ENCODE measurements at places on chromosomes 3 and 15.

GRCh38 chr3:17639765-17640164, 102.7 kb downstream of the TBC1D5 start:
- no peak for DNase-seq

GRCh38 chr15:79539401-79539800, 107.3 kb downstream of the MINAR1 start:
- DNase-seq, result no peak

DNA sequence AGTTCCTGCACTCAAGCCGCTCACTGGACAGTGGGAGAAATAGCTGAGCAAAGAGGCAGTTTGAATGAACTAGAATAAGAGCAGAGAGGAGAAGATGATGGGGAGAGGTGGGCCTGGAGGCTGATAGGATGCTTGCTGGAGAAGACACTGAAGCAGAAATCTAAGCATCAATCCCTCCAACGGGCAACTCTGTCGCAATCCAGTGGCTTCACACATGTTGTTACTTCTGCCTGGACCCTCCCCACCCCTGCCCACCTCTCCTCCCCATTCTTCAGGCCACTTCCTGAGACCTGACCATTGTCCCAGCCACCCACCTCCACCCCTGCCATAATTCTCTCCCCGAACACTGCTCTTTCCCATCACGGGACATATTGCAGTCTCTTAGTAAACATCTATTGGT, 76.0 kb downstream of the SRGAP3 start:
- DNase-seq, result no peak

DNA sequence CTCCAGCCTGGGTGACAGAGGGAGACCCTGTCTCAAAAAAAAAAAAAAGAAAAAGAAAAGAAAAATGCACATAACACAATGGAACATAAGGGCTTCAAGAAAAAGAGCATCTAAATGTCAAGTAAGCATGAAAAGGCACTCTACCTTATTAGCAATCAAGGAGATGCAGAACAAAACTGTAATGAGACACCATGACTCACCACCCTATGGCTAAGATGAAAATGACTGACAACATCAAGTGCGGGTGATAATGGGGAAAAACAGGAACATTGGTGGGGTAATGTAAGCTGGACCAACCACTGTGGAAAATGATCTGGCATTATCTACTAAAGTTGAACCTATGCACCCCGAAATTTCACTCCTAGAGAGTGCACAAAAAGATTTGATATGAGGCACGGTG, 19.6 kb upstream of the NSMCE3 start:
- DNase-seq, result no peak

GRCh38 chr3:190502946-190503345, 10.9 kb upstream of the IL1RAP start:
- DNase-seq, result no peak

GRCh38 chr15:21262851-21263425, 177.4 kb downstream of the POTEB3 start:
- no peak for DNase-seq

- DNase-seq, result no peak
Observed at GRCh38 chr15:67199881-67200763, 54.3 kb downstream of the AAGAB start.

- no peak for DNase-seq
Observed at GRCh38 chr3:12829886-12830784, 11.2 kb downstream of the RPL32 start.

GRCh38 chr15:65512807-65513416, 4.6 kb downstream of the DPP8 start:
- DNase-seq, result no peak

DNA sequence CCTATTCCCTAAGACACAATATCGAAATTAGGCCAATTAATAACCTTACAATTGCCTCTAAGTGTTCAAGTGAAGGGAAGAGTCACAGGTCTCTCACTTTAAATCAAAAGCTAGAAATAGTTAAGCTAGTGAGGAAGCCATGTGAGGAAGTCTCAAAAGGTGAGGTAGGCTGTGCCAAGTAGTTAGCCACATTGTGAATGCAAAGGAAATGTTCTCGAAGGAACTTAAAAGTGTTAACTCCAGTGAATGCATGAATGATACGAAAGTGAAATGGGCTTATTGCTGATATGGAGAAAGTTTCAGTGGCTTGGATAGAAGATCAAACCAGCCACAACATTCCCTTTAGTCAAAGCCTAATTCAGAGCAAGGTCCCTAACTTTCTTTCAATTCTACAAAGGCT, 59.1 kb downstream of the KLF13 start:
- DNase-seq, result peak; percentile 66

DNA sequence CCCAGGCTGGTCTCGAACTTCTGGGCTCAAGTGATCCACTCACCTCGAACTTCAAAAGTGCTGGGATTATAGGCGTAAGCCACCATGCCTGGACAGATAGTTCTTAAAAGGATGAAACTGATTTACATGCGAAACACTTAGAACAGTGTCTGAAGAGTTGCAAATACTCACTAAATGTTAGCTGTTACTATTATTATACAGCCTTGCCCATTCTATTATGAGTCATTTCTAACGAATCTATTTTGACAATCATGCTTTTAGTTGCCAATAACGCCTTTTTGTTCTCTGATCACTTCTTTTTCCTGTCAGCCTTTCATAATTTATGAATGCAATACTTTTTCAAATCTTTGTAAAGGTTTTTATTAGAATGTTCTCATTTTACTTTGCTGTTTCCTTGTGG, 112.7 kb downstream of the SNRK start:
- DNase-seq, result no peak

DNA sequence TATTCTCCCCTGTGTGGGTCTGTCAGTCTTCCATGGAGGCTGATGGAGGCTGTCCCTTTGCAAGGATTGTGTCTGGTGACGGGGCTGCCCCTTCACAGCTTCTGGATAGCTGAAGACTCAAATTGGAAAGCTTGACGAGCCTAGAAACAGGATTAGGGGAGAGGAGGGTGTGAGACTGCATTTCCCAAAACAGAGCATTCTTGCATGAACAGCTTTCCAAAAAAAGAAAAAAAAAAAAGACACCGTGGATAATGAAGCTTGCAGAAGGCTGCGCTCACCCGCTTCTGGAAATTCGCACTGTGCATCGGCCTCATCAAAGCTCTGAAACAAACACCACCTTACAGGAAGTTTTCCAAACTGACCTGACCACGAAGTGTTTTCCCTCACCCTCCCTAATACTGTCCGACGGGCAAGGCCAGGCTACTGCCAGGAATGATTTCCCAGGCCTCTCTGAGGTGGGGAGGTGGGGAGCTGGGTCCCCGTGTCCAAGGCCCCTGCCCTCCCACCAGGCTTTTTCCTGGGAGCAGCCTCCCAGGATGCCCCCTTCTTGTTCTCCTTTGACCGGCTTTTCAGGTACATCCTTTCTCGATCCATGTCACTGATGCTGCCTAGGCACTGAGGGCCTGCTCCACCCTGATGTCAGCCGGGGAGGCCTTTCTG, 24.9 kb upstream of the MUC4 start:
- DNase-seq, result no peak

GRCh38 chr3:155602307-155602706, 142.6 kb downstream of the PLCH1 start:
- DNase-seq, result no peak

- DNase-seq, result no peak
Observed at GRCh38 chr15:42121682-42122081, 27.3 kb upstream of the PLA2G4D start.

DNA sequence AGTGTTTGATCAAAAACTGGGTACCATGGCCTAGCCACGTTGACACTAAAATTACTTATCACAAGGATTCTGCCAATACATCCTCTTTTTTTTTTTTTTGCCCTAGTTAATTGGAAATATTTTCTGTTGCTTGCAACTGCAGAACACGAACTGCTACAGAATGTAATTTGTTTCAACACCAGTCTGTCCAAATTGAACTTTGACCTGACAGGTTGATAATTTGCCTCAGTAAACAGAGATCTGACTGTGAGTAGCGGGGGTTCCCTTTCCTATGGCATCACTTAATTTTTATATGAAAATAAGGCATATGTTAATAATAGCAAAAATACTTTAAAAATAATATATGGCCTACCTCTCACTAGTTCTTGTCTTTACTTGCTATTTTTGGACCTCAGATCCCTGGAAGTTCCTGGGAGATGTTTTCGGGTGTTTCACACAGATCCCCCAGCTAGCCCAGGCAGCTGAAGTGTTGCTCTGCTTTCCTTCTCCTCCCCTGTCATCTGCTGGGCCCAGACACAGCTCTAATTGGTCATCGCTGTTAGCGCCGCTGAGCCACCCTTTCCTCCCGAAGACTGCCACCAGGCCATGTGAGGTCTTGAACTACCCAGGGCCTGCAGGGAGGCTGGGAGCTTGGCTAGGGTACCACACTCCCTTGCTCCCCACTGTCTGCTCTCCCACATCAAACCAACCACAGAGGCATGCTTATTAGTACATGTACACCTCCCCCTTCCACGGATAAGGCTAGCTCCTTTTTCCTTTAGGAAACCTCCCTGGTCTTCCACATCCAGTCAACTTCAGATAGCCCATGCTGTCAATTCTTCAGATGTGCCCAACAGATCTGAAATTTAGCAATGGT, 89.8 kb upstream of the RNF7 start:
- no peak for DNase-seq

GRCh38 chr3:177978946-177979345, 557.3 kb upstream of the KCNMB2 start:
- DNase-seq, result no peak

DNA sequence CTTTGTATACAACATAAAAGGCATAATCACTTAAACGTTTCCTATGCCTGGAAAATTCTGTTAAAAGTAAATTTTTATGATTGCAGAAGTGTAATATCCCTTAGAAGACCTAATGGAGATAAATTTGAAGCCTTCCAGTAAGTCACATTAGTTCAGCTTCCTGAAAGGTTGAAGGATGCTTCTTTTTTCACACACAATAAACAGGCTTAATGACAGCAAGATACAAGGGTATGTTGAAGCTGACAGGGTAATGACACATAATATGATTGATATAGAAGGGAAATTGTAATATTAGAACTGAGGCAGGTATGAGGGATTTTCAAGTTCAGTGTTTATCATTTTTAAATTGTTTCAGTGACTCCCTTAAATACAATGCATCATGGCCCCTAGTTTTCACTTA, 161.8 kb upstream of the NAALADL2 start:
- no peak for DNase-seq

GRCh38 chr3:185900228-185900627, 37.6 kb downstream of the TRA2B start:
- DNase-seq, result peak; percentile 54

- no peak for DNase-seq
Observed at GRCh38 chr3:186613637-186614265, 891 bp downstream of the AHSG start.

- no peak for DNase-seq
Observed at GRCh38 chr3:134650431-134651346, at the start of gene KY. Gene KY, minus strand, starts transcription at chr3:134651022. Its CDS starts 62 bp downstream, at chr3:134650960.

DNA sequence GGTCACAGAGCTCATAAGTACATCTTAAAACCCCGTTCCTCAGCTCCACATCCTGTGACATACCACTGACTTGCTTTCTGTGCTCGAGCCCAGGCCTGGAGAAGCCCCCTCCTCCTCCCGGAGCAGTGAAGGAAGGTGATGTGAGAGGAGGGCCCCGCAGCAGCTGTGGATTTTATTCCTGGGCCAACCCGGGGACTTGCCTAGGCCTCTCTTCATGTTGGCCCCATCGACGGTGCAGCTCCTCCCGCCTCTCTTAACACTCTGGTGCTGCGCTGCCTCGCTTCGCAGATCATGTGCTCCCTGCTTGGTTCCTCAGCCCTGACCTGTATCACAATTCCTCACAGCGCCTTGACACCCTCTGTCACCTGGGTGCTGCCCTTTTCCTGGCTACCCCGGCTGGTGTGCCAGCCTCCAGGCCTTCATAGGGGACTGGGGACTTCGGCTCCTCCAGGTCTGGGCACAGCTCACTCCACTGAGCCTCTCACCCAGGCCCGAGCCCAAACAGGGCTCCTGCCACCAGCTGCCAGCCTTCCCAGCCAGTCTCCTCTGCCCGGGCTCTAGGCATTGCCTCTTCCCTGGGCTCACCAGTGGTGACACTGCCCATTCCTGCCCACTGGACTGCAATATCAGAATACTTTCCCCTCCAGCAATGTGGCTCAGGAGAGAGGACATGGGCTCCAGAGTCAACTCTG, 21.5 kb downstream of the MAGEF1 start:
- DNase-seq, result no peak

GRCh38 chr3:182618981-182619591, 174.2 kb upstream of the ATP11B start:
- no peak for DNase-seq

- no peak for DNase-seq
Observed at GRCh38 chr15:88238618-88239430, 17.7 kb downstream of the NTRK3 start.

DNA sequence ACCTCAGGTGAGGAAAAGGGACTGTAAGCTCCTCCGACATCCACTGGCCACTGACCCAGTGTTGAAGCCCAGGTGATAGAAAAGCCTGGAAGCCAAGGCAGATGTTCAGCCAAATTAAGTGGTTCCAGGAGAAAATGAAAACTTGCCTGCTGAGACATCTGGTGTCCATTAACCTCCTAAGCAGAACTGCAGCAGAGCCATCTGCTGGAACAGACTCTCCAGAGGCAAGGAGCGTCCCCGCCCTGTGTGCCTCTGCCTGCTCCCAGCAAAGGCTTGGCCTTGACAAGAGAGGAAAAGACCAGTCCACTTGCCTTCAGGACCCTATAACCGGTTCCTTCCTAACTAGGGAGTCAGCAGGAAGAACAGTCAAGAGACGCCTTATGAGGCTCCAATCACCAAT, 48.2 kb downstream of the SRGAP3 start:
- DNase-seq, result no peak

DNA sequence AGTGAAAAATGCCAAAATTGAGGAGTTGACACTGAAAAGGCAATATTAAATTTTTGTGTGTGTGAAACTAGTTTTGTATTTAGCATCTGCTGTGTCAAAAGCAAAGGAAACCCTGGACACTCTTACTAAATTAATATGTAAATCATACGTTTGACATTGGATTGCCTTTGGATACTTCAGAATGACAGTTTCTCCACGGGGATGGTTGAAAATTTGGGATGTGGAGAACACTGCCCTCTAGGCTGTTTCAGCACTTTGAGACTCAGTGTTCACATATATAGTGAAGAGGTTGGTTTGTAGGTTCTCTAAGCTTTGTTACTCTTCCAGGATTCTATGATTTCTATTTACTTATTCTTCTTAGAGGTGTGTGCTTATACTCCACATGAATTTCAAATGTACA, 3.0 kb downstream of the ROBO2 start:
- DNase-seq, result no peak

DNA sequence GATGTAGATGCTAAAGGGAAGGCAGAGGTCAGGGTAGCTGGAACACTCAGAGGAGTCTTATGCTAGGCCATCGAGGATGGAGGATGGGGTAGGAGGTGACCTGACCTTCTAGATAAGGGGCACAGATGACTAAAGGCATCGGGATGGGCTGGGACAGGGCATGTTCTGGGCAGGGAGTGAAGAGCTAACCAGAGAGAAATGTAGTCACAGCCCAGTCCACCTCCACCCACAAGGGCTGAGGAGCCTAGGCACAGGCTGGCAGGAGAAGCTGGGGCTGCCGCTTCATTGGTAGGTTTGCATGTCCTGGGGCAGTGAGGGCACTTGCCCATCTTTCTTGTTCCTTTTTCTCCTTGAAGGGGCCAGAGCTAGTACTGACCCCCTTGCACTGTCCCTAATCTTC, 12.6 kb downstream of the CLK3 start:
- DNase-seq, result no peak

Data from CD4-positive, alpha-beta T cell (primary cell).